ENCODE measurements at places on chromosomes 3 and 15.

- DNase-seq, result no peak
Measured at GRCh38 chr3:126102530-126102951, 18.6 kb upstream of the SLC41A3 start.

GRCh38 chr3:181615666-181616065 is 96.1 kb upstream of the SOX2 start:
- no peak for DNase-seq

DNA sequence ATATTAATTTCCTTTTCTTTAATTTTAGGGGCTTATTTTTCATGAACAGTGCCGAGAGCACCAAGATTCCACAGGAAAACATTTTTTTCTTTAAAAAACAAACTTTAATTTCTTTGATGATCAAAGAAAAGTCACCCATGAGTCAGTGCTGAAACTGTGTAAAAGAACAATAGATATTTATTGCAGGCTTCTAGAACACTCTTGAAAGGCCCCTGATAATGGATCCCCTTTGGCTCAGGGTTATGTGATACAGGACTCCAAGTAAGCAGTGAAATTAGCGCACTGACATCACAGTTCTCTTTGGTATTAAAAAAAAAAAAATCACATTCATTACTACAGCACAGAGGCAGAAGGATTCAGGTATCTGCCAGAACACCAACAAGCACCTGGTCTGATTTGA is 66.1 kb upstream of the MYZAP start:
- DNase-seq, result no peak

GRCh38 chr3:13254028-13254951 is 165.8 kb downstream of the NUP210 start:
- no peak for DNase-seq

DNA sequence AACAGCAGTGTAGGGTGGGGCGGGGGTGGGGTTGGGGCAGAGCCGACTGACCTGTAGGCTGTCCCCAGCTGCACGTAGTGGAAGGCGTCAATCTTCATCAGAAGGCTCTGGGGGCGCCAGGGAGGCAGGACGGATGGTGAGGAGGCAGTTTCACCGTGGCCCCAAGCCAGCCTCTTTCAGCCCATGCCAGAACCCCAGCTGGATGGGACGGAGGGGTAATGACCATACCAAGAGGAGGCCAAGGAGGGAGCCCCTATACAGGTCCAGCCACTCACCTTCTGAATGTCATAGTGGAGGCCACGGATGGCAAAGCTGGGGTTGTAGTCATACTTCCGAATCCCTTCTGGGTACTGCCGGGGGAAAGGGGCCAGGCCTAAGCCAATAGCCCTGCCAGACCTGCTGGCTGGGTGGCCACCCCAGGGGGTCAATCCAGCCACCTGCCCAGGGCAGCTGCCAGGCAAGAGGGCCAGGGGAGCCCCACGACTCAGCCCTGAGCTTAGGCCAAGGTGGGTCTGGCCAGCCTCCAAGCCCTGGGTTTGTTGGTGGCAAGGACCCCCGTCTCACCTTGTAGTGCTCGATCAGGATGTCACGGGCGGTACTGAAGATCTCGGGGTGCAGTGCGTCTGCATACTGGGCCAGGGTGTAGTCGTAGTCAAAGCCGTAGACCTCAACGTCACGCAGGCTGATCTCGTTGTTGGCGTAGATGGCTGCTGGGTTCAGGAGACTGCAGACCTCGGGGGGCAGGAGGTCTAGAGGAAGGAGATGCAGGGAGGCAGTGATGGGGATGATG is 4.9 kb downstream of the NT5DC2 start:
- DNase-seq, result no peak

DNA sequence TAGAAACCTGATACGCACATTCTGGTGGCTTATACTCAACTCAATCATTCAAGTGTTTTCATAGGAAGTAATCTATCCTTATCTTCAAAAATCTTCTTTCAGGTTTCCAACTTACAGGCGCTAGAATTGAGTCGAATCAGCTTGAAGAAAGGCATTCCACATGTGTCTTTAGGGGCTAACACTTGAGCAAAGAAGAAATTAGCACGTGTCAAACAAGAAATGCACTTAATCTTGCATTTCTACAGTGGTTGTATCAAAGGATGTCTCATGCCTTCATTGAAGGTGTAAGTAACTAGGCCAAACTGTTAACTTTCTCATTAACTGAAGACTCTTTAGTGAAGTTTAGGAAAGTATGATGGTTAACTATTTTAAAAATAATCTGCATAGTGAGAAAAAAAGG is 557.6 kb downstream of the MAGI1 start:
- no peak for DNase-seq

GRCh38 chr3:64073158-64073761 is 50.0 kb upstream of the PSMD6 start:
- no peak for DNase-seq

DNA sequence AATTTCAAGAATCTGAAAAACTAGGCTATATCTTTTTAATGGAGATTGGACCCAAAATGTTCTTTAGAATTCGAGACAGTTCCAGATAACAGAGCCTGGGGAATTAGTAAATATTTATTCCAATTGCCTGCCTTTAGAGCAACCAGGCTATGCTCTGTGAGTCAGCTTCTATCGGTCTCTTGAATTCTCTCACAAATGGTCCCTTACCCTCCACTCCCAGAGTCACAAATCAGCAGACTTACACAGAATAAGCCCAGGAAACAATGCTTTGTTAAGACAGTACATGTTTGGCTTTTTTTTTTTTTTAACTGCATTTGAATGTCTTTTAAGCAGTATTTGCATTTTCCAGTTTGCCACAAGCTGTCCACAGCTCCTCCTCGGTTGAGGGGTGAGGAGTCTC is 460.7 kb upstream of the CBLB start:
- no peak for DNase-seq

DNA sequence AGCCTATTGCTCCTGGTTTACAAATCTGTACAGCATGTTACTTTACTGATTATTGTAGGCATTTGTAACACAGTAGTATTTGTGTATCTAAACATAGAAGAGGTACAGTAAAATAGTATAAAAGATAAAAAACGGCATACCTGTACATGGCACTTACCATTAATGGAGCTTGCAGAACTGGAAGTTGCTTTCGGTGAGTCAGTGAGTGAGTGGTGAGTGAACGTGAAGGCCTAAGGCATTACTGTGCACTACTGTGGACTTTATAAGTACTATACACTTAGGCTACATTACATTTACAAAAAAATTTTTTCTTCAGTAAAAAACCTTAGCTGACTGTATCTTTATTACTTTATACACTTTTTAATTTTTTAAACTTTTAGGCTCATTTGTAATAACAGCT is 90.9 kb downstream of the RAP2B start:
- no peak for DNase-seq

GRCh38 chr15:38882221-38882620 is 317.6 kb upstream of the RASGRP1 start:
- no peak for DNase-seq

DNA sequence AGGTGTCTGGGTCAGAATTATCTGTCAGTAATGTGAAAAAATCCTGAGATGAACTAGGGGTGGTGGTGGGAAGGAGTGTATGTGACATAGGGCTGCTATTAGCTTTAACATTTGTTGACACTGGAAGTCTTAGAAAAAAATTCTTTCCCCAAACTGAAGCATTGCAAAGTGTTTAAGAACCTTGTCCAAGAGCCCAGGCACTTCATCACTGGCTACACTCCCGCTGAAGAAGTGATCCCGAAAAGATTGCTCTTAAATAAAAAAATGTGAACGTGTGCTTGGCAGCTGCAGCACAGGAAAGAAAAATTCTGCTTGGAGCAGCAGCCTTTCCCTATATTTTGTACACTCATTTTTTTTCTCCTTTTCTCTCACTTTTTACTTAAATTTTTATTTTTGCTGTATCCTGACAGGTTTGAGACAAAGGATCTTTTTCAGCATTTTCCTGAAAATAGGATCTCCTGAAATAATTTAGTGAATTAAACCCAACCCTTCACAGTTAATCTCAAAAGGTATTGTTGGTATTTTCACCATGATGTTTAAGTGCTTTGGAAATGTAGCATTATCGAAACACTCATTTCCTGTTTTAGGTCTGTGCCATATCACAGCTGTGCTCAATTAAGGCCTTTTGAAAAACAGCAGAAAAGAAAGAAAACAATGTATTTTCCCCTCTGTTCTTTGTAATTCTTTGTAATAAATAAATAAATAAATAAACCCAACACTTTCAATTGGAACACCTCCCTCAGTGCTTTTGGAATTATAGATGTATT is 477.6 kb downstream of the ZNF385D start:
- peak; percentile 35 for DNase-seq

GRCh38 chr15:38102972-38103371 is 149.7 kb upstream of the SPRED1 start:
- no peak for DNase-seq

- no peak for DNase-seq
Measured at GRCh38 chr15:69132430-69132829, 28.0 kb upstream of the GLCE start.

- DNase-seq, result no peak
Measured at GRCh38 chr15:41798607-41799487, 24.6 kb downstream of the MAPKBP1 start.

DNA sequence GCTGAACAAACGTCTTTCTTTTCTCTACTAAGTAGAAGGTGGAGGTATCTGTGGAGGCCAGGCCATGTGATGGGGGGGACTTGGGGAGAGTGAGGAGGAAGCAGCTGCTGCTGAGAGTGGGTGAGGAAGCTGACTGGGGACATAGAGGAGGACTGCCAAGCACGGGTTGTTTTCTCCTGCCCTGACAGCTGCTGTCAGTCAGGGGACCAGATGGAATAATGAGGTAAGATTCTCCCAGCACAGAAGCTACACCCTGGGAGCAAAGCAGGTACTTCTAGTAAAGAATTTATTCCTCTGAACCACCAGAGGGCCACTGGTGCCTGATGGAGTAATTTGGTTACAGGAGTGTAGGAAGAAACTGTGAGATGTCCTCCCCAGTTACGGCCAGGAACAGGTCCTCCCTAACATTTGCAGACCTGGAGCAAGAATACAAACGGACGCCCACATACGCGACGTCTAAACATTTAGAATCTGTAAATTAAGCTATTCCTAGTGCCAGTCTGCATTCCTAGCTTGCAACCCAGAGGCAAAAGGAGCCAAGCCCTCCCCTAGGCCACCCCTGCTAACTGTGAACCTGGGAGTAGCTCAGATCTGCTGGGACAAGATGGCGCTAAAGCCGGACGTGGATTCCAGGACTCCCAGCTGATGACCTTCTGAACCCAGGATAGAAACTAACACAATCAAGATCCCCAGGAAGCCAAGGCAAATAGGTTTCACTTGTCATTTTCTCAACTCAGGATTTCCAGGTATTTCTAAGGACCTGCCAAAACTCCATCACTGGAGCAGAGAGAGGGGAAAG is 14.8 kb downstream of the CRYGS start:
- DNase-seq, result no peak

DNA sequence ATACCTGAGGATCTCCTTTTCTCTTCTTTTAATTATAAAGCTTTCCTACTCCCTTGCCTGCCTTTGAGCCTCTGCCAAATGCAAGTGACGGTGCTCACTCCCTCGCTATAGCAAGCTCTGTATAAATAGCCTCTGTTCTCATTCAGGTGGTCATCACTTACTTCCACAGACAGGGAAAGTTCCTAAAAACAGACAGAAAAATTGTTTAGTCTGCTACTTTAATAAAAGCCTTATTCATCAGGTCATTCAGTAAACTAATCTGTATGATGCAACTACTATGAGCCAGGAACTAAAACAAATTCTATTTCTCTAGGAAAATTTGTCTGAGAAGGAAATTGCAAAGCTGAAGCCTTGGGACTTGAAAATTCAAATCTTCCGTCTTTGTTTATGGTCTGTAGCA is 10.2 kb upstream of the DLG1 start:
- DNase-seq, result no peak

DNA sequence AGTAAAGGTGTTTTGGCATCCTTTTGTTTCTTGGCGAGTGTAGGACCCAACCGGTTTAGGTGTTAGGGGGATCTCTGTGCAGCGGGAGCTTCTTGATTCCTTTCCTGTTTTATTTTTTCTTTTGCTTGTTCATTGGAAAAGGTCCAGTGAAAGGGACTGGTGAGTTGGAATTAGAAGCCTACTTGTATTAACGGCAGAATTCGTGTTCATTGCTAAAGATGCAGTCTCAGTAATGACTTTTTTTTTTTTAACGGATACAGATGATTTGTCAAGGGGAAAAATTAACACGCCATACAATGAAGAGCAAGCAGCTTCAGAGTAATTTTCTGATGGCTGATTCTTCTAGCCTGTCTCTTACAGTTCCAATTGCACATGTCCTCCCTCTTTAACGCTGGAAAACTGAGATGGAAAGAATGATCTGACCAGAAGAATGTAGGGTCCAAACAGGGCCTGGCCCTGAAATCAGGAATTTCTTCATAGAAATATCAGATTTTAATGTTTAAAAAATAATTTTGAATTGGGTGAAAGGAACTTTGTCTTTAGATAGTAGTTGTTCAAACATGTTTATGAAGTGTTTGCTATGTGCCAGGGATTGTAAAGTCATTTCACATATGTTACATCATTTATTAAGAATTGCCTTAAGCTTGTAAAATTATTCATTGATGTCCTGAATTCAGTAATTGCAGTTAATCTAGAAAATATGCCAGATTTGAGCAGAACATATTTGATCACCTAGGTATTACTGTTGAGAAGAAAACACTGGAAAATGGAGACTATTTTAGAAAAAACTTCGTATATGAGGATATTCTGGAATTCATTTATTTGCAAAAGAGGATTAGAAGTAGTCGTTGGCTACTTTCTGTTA is 1.4 kb downstream of the MAPK6 start:
- peak; percentile 11 for DNase-seq

GRCh38 chr3:59566481-59566975 is 516.7 kb upstream of the CFAP20DC start:
- no peak for DNase-seq

DNA sequence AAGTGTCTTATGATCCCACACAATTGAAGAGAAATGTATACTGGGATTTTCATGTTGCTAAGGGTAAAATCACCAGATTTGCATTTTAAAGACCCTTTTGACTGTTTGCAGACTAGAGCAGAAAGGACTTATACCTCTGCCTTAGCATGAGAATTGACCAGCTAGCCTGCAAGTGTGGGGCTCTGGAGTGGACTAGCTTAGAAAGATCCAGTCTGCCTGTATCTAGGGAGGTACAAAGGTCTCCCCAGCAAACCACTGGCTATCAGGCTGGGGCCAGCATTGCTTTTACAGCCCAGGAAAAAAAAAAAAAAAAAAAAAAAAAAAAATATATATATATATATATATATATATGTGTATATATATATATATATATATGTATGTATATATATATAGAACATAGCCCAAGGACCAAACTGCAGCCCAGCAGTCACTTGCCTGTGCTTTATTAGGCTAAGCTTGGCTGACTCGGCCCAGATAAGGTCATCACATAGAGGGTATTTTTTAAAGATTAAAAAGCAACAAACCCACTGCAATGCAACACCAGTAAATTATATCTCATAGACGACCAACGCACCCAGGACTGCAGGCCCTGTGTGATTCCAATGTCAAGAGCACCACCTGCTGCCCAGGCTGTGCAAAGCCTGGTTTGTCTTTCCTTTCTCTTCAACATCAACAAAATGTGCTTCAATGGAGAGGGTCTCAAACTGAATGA is 63.7 kb downstream of the DCLK3 start:
- DNase-seq, result no peak

DNA sequence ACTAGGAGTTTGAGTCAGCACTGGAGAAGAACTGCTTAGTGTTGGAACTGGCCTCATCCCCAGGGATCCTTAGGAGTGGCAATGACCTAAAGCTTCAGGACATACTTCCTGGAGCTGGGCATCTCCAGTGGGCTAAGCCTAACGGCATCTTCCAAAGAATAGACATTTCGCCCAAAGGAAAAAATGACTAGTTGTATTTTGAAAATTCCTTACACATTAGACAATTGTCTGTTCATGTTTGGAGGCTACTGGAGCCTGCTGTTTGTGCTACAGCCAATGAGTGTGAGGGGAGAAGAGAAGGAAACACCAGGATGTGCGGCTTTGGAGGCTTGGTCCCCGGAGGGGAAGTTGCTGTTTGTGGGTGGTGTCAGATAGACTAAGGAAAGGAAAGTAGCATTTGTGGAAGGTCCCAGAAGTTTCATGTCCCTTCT is 77.6 kb downstream of the POLR2M start:
- DNase-seq, result no peak

Data from HS-27A (cell line).